ENCODE measurements at places on chromosomes 5 and 9.

DNA sequence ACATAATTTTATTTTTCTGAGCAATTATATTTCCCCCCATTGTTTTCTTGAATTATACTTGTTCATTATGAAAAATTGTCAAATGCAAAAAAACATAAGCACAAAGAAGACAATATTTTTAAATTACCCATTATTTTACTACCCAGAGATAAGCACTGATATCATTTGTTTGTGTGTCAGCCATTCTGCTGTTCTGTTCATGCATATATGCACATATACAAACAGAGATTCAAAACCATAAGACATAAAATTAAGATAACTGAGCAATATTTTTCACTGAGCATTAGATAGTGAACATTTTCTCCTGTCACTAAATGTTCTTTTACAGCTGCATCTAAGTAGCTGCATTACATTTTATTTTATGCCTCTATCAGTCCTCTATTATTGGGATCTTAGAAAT lies 35.6 kb downstream of the PAM start:
- DNase-seq: no peak

DNA sequence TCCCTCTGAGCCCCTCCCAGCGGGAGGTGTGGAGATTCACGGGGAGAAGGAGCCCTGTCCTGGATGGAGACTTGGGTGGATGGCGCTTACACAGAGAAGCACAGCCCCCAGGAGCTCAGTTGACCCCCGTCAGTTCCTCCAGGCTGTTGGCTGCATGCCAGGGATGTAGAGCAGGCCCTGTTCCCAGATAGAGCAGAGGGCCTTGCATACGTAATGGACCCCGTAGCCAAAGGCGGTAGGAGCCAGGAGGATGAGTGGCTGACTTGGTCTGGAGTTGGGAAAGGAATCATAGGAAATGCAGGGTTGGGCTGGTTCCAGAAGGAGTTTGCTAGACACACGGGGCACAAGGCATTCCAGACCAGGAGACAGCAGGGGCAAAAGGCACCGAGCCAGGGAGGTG lies 2.5 kb downstream of the PMPCA start:
- DNase-seq: no peak

DNA sequence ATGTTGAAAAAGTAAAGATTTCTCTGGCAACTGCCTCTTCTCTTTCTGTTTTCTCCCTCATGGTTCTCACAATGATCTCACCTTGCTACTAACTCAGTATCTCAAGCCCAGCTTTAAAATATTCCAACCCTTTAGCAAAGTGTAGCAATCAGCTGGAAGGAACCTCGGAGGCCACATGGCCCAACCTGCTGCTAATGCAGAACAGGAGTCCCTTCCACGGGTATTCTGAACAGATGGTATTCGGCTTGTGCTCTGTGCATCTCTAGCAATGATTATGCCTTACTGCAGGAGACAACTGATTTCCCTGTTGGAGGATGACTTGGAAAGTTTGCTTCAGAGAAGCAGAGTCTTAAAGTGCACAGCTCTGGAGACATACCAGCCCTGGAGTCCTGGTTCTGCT lies 151.8 kb upstream of the PPP1R2B start:
- DNase-seq: no peak

DNA sequence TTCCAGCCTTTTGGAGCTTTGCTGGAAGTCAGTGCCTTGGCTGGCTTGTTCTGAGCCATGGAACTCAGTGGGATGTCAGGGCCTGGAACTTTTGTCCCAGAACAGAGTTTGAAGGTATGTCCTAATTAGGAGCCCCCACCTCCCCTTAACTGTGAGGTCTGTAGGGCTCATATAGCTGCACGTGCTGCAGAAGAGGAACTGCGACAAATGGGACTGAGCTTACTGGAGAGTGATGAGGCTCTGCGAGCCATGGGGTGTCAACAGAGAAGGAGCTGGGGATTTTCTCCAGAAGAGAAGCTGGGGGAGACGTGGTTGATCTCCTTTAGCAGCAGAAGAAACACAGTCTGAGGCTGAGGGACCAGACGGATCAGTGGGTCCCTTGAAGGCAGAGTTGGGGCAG lies 10.9 kb downstream of the TMEM8B start:
- DNase-seq: no peak

- no peak for DNase-seq
Measured at GRCh38 chr5:159891371-159891770, 24.9 kb upstream of the ADRA1B start.

GRCh38 chr5:95712347-95712958 lies 18.7 kb upstream of the RHOBTB3 start:
- no peak for DNase-seq

DNA sequence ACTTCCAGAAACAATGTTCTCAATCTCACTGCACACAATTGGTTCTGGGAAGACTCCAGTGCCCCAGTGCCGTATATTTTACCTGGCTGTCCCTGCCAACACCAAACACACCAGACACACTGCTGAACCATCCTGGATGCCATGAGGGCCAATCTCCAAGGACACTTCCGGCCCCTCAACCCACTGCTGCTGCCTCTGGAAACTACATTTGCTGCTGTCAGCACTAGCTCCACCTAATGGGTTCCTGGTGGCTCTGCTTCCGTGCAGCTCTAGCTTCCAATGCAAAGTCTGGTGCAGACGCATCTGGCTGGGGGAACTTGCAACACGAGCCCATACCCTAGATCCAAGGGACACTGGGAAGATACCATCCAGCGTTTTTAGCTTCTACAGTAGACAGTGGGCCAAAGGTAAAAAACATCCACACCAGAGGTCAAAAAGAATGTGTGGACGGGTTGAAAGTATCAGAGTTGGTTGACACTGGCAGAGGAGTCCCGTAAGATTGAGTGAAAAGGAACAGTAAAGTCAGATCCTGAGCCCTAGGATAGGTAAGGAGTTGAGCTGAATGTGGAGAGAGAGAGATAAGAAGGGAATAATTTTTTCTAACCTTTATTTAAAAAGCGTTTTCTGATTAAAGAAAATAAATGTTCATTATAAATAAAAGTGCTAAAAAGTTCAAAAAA lies 99.7 kb upstream of the KIF2A start:
- no peak for DNase-seq

DNA sequence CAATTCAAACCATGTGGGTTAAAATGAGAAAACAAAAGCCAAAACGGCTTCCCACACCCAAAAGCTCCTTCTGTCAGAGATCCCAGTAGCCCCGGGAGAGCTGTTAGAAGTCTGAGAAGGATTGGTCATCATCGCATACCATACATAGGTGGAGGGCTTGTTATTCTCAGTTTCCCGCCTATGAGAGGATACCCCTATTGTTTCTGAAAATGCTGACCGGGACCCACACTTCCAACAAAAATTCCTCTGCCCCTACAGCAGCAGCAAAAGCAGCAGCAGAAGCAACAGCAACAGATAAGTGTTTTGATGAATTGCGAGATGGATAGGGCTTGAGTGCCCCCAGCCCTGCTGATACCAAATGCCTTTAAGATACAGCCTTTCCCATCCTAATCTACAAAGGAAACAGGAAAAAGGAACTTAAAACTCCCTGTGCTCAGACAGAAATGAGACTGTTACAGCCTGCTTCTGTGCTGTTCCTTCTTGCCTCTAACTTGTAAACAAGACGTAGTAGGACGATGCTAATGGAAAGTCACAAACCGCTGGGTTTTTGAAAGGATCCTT lies at the start of gene TEK:
Gene TEK, plus strand, starts transcription at position 245 of the 561 bp plus-strand sequence. CDS start 366 bp downstream, outside the sequence.
- peak; percentile 23 for DNase-seq

- DNase-seq: peak; percentile 76
Measured at GRCh38 chr5:93611273-93611975, 28.4 kb downstream of the NR2F1 start.

- no peak for DNase-seq
Measured at GRCh38 chr5:81724571-81724970, 26.3 kb downstream of the SSBP2 start.

- DNase-seq: no peak
Measured at GRCh38 chr5:1058988-1059883, 50.6 kb downstream of the NKD2 start.

- no peak for DNase-seq
Measured at GRCh38 chr9:97437051-97437600, 25.2 kb downstream of the TDRD7 start.

DNA sequence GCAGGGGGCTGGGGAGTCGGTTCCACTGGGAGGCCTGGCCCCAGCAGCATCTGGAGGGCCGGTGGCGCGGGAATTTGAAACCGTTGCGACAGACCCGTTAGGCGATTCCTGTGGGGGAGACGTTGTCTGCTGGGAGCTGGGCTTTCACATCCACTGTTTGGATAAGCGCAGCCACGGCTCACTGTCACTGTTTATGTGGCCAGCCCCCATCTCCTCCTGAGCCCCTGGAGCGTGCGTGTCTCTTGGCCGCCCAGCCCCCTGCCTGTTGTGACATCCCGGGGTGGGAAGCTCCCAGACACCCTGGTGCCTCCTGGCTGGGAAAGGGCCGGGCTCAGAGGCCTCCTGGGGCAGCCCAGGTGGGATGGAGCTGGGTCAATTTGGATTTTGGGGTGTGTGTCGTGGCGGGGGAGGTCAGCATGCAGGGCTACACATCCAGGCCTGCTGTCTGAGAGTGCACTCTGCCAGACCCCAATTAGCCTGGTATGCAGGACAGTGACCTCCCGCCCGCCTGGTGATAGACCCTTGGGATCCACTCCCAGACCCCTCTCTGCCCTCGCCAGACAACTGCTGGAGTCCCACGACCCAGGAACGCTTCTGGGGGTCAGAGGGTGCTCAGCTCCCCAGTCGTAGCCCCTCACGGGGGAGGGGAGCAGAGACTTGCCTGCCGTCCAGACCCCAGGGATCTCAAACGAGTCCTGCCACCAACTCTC lies 62.0 kb upstream of the RNU6ATAC start:
- peak; percentile 44 for DNase-seq

GRCh38 chr5:2523180-2523579 lies 228.3 kb downstream of the IRX2 start:
- DNase-seq: no peak

- DNase-seq: no peak
Measured at GRCh38 chr9:128201441-128202369, 1.5 kb upstream of the DNM1 start.

GRCh38 chr5:115170134-115170928 lies 623 bp upstream of the TRIM36 start:
- peak; percentile 89 for DNase-seq

- peak; percentile 35 for DNase-seq
Measured at GRCh38 chr9:119792242-119792641, 423.0 kb upstream of the BRINP1 start.

GRCh38 chr5:160919626-160920025 lies 67.6 kb upstream of the ATP10B start:
- no peak for DNase-seq

- DNase-seq: no peak
Measured at GRCh38 chr5:105812304-105812703, 1858.4 kb downstream of the EFNA5 start.

DNA sequence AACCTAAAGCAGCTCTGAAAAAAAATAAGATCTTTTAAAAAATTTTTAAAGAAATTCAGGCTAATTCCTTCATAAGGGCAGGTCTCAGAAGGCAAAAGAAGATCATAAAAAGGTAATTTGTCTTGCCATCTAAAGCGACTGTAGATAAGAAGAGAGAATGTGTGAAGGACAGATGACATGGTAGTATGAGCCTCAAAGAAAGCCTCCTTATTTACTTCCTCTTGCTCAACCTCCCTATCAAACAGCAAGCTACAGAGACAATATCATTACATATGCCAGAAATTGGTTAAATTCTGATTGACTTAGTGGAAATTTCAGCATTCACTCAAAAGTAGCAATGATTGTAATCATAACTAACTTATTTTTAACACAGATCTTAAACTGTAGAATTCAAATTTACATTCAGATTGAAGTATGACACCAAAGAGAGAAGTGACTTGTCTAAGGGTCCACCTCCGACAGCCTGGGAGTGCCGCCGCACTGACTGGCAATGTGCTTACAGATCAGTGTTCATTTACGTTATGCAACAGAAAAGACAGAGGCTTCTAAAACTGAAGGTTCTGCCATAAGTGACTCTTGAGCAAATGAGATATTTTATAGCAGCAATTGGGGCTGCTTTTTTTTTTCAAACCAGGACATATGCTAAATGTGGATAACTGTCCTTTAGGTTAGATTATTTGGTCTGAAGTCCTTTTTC lies 132.0 kb downstream of the CEMIP2 start:
- DNase-seq: no peak

- no peak for DNase-seq
Measured at GRCh38 chr5:131019601-131020315, 145.3 kb downstream of the HINT1 start.

GRCh38 chr5:133942614-133943474 lies 25.6 kb downstream of the C5orf15 start:
- DNase-seq: no peak

- DNase-seq: peak; percentile 7
Measured at GRCh38 chr5:98839469-98840383, 66.3 kb downstream of the RGMB start.

DNA sequence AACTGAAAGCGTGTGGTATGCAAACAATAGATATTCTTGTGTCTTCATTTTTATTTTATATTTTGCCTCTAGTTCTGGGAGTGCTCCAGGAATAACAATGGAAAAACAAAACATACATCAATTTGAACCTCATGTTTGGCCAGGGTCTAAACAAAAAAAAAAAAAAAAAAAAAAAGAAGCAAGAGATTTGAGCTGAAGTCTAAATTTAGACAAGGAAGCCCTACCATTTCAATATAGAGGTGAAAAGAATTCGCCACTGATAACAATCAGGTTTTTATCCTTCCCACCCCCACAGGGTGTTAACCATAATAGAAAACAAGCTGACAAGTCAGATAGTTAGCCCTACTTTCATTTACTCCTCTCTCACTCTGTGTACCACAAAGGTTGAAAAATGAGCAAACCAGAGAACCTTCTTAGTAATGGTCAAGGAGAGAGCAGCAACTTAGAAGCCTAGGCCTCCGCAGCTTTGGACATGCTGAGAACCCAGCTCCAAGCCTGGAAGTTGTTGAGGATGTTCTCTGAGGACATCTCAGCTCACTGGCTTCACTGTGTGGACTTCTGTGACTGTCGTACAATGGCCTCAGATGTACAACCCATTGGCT lies 118.2 kb upstream of the HMHB1 start:
- peak; percentile 81 for DNase-seq

DNA sequence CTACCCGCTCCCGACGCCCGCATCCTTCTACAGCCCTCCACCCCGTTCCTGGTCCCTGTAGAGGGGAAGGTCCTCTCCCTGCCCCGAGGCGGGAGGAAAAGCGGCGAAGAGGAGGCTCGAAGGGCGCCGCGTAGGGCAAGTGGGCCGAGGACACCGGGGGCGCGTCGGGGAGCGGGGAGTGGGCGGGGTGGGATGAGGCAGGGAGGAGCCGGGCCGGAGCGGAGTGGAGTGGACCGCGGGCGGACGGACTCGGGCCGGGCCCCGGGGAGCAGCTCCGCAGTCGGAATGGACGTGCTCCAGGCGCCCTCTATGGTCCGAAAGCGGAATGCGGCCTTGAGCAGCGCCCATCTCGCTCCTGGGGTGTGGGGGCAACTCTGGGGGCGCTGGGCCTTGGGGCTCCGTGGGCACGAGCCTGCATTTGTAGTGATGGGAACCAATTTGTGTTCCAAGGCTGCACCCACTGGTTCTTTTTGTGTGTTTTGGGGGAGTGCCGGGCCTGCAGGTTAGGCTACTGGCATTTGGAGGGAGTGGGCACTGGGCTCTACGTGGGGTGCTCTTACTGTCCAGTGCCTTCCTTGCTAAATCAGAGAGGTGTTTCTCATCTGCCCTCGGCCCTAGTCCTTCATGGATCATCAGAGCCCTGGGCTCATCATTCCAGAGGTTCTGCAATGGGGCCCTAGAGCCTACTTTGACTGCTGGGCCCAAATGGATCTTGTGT lies 7.3 kb downstream of the IRX1 start:
- DNase-seq: peak; percentile 76

Data from eye (tissue), 1 donor.